Activated CD4-positive, alpha-beta T cell treated with anti-CD3 and anti-CD28 coated beads for 1 hour (primary cell): ENCODE measurements at places on chromosomes 3 and 15.

- DNase-seq, result no peak
Observed at GRCh38 chr15:99511866-99512661, 53.7 kb upstream of the MEF2A start.

DNA sequence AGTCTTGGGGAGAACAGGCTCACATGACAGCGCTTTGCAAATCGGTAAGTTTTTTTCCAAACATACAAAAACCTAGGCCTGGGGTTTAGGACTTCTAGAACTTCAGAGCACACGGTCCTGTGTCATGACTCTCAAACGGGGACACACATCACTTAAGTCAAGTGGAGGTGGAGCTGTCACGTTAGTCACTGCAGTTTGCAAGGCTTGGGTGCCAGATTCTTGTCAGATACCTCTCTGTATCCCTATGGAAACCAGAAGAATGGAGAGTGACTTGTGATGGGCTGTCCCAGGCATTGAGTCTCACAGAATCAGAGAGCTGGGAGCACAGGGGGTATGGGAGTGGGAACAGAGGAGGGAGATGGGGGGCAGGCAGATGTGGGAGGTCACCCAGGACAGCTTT lies 64.8 kb downstream of the DUT start:
- DNase-seq, result no peak

DNA sequence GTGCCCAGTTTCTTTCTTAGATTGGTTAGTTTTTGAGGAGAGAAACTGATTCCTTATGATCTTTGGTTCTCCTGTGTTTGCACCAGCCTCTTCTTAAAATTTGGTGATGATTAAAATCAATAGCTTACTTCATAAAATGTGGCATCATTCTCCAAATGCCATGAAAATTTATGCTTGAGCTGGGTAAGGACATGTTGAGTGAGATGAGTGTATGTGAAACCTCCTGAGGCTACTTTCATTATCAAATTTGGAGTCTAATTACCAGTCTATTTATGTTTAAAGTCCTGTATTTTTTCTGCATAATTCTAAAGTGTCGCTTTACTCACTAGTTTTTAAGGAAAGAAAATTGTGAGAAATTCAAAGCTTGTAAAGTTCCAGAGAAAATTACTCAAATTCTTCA lies 102.1 kb downstream of the DIPK2A start:
- DNase-seq, result no peak

- DNase-seq, result no peak
Observed at GRCh38 chr15:29410338-29410737, 140.7 kb upstream of the NSMCE3 start.

- no peak for DNase-seq
Observed at GRCh38 chr3:139687431-139687830, 9.7 kb upstream of the NMNAT3 start.

DNA sequence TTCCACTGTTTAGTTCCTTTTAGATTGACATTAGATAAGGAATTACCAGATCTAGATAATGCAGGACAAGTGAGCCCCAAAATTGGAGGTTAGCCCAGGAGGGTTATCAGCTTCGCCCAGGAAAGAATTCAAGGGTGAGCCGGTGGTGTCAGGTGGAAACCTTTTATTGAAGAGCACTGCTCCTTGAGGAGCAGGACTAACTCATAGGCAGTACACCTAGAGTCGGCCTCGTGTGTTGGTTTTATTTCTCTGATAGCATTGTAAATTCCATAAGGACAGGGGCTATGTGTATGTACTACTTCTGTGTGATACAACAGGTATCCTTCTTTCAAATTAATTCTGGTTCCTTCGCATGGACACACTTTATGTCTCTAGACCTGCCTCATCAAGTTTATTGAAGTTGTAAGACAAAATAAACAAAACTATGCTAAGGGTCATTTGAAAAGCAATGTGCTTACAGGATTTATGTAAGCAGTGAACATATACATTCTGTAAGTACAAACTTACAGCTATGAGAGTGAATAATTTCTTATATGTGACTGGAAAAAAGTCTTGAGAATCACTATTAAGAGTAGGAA lies 57.2 kb downstream of the SNX4 start:
- no peak for DNase-seq

- no peak for DNase-seq
Observed at GRCh38 chr3:162391301-162391700, 894.7 kb downstream of the OTOL1 start.

DNA sequence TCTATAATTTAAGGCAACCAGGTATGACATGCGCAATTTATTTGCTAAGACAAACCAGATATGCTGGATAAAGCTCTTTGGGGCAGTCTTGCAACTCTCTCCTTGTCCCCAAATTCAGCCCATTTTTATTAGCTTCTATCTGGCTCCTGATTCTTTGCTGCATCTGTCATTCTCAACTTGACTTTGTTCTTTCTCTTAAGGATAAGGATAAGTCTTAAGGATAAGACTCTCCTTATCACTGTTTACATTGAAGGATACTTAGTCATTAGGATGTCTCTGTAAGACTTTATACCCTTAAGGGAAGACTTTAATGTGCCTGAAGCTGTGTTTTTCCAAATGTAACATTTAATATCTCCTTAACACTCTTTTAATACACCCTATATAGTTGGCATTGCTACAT lies 49.2 kb downstream of the ALCAM start:
- DNase-seq, result no peak

GRCh38 chr3:14494279-14494972 lies 45.7 kb downstream of the GRIP2 start:
- DNase-seq, result no peak

DNA sequence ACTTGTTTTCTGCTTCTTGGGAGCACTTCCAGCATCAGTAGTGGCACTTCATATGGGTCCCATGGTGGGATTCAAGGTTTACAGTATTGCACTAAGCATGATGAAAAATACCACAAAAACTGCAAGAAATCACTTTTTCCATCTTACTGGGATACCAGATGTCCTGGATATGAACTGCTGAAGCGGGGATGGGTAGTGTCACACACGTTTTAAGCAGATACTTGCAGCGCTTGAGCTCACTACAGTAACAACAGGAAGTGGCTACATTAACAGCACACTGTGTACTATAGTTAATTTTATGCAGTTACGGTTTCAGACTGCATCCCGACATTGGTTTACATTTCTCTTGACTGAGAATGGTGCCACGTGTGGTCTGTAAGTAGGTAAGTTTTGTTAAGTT lies 3.5 kb upstream of the ISG20 start:
- no peak for DNase-seq

GRCh38 chr3:122797291-122797690 lies 2.4 kb downstream of the SLC49A4 start:
- no peak for DNase-seq
